Left forelimb (tissue), 1 donor: ENCODE measurements at places on chromosomes 4 and X.

- no peak for DNase-seq
Measured at GRCh38 chr4:123588631-123589241, 192.1 kb downstream of the SPRY1 start.

DNA sequence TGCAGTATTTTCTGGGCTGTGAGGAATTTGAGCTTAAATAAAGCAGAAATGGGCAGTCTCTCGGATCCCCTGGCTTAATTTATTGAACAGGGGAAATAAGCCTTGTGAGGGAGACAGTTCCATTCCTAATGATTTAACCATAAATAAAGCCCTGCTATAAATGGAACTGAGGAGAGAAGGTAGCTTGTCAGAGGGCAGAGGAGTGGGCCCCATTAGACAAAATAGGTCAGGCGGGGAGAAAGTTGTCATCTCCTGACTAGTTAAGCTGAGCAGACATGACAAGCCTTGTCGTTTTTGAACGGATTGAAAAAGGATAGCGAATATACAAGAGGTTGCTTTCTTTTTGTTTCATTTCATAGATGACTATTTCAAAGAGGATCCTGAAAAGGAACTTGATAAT lies 39.3 kb downstream of the SMPX start:
- DNase-seq: no peak

- no peak for DNase-seq
Measured at GRCh38 chrX:134431894-134432293, 28.1 kb upstream of the HPRT1 start.

GRCh38 chrX:15877380-15877779 lies 22.8 kb upstream of the AP1S2 start:
- DNase-seq: no peak

- DNase-seq: no peak
Measured at GRCh38 chrX:72240976-72241375, 2.1 kb upstream of the ERCC6L start.

- DNase-seq: no peak
Measured at GRCh38 chr4:8457646-8458252, 17.2 kb downstream of the TRMT44 start.

DNA sequence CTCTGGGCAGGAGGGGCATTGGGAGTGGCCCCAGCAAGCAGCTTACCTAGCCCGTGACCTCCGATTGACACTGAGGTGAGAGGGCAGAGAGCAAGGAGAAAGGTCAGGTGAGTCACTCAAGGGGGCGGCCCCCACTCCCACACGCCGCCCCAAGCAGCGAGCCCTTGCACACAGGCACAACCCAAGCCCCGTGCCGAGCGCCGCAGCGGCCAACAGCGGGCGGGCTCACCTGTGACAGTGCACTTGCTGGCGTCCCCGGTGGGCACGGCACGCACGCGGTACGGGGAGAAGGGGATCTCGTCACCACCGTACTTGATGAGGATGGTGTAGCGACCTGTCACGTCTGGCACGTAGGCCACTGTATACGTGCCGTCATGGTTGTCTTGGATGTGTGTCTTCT lies 17.2 kb downstream of the FLNA start:
- no peak for DNase-seq

GRCh38 chr4:2888886-2889285 lies 45.2 kb downstream of the ADD1 start:
- DNase-seq: no peak

DNA sequence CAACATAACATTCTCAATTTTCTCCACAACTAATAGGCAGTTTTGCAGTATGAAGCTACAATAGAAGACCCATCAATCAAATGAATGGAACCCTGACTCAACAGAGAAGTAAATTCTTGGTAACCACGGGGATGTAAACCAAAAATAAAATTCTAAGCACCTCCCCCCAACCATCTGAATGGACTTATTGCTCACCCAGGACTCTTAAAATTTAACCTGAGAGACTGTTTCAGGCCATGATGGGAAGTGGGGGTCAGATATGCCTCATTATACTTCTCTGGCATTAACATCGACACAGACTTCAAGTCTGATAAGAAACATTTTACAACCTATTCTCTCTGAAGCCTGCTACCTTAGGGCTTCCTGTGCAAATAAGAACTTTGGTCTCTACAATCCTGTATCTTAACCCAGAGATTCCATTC lies 620.9 kb downstream of the TLL1 start:
- no peak for DNase-seq

DNA sequence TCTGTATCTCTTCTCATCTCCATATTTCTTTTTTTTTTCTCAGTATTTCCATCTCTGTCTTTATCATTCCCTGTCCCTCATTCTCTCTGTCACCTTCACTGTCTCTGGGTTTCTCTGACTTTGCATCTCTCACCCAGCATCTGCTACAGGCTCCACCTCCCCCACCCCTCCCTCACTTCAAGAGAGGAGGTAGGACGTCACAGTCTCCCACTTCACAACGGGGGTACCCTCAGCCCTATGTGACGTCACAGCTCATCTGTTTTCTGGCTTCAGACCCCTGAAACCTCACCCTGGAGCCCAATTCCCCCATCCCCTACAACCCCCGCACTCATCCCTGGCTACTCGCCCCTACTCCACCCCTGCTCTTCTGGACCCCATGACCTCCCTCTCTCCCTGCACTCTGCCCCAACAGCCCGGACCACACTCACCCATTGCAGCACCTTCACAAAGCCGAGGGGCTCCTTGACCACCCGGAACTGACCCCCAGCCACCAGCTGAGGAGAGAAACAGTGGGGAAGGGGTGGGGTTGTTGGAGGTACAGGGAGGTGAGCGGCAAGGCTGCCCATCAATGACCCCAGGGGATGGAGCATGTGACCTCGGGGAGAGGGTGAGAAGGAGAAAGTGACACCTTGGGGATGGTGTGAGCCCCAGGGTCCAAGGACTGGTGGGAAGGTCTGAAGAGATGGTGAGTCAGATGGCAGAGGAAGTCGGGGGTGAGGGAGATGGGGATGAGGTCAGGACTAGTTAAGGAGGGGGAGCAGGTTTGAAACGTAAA lies 1.3 kb downstream of the SYP start:
- no peak for DNase-seq

GRCh38 chrX:18874560-18875255 lies 109.2 kb downstream of the PHKA2 start:
- no peak for DNase-seq

- DNase-seq: no peak
Measured at GRCh38 chr4:73743281-73743680, 2.9 kb downstream of the CXCL8 start.

DNA sequence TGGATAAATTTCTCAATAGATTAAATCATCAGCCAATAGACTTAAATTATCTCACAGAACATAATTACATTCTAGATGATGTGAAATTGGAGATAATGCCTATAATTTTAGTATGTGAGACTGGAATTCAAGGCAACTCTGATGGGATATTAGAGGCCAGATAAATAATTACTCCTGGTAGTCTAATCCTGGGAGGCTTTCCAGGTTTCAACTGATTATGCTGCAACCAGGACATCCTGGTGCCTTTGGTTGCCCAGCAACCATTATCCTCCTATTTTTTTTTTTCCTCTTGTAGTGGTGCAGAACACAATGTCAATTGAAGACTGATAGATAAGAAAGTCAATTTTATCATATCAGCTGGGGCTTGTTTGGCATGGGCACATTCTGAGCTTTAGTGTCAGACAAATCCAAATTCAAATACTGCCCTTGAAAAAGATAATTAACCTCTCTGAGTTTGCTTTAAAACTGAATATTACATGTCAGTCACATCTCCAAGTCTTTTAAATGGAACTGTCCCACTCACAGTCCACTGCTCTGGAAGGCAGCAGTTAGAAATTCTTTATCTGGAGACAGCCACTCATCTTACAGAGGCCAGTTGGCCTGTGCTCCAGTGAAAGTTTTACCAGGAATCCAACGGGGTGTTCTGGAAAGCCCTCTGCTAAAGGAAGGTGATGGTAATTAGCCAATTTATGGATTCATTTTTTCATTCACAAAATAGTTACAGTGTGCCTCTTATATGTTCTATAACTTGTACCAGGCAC lies 95.3 kb upstream of the GUCY1A1 start:
- no peak for DNase-seq

DNA sequence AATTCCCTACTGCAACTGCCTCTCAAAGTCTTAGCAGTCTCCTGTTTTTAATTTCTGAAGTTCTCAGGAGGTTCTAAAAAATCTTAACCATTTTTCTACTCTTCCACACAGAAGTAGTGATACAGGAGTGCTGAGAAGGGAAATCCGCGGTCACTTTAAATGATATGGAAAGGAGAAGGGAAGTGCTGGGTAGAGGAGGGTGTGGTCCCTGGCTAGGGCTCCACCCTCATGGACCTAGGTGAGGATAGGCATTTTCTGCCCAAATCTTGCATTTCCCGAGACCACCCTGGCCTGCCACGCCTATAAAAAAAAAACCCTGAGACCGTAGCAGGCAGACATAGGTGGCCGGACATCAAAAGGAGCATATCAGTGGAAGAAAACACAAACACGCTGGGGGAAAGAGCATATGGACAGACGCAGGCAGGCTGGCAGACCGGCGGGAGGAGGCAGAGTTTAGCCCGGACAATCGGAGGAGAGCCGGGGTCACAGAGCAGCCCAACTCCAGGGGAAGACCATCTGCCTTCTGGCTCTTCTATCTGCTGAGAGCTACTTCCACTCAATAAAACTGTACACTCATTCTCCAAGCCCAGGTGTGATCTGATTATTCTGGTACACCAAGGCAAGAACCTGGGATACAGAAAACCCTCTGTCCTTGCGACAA lies 85.7 kb downstream of the POU3F4 start:
- DNase-seq: no peak

DNA sequence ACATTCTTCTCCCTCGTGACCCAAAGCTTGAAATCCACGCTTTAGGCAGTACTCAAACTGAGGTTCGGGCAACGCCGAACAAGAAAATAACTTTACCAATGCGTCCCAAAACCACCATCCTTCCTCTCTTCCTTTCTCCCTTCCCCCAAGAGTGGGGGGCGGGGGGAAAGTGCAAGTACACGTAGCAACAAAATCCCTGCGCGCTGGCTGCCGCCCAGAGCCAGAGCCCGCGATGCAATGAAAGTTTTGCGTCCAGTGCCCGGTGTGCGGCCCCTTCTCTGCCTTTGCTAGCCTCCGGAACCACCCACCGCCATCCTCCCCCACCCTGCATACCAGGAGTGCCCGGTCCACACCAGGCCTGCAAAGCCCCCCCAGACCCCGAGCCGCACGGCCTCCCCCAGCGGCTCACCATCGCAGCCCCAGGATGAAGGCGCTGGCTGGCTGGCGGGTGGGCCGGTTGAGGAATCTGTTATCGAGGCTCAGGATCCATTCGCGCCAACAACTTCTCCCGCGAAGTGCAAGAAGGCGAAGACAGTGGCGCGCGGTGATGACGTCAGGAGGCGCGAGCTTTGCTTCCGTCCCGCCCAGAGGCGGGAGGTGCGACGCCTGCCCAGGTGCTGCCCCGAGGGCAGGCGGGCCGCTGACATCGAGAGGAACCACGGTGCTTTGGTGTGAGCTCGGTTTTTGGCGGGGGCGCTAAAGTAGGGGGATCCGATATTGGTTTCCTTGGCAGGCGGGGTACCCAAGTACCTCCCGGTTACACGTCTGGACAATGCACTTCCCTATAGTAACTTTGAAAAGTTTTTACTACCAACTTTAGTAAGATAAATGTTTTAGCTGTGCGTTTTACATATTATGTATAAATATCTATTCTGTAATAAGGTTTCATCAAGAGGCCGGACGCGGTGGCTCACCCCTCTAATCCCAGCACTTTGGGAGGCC lies at the start of gene RFC1:
RFC1 (minus strand) TSS at position 533 of the 942 bp plus-strand sequence; CDS start at position 412, 121 bp downstream.
- peak; percentile 92 for DNase-seq

DNA sequence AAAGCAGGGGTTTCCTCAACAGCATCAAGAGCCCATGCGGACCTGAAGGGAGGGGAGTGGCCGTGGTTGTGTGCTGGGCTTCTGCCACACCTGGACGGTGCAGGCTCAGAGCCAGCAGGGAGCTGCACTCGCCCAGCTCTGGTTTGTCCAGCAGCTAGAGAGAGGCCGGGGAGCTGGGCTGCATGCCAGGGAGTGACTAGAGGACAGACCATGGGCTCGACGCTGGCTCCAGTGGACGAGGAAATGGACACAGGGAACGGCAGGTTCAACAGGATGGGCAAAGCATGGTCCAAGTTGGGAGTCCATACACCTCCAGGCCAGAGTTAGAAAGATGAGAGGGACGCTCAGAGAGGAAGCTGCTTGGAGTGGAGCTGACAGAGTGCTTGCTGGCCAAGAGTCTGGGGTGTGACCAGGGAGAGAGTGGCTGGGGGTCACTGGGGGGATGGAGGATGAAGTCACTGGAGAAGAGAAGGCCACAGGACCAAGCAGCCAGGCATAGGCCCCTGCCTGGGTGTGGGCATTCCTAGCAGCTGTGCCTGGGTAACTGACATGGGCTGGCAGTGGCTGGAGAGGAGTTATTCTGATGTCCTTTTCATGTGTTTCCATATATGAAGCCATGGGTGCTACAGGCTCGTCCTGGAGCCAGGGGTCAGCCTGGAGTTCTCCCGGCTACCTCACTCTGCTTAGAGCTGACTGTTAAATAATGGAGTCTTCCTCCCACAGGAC lies 42.8 kb downstream of the HTT-AS start:
- DNase-seq: no peak

DNA sequence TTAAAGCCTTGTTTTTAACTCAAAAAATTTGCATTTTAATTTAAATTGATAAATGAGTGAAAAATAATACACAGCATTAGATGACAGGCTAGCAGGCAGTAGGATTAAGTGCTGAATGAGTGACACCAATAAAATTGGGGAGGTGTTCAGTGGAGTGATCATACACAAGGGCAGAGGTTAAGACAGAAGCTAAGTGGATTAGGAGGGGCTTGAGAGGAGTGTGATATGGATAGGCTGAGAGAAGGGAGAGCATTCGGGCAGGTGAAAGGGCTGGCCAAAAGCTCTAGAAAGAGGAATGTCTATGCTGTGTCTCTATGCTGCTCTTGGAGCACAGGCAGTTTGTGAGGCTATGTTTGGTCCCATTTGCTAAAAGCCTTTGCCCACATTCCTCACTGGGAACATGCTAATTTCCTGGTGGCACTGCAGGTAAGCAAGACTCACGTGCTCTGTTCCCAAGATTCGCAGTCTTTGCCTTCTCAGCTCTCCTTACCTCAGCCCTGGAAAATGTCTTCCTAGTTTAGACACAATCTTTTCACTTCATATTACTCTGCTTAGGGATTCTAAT lies 52.8 kb upstream of the CCSER1 start:
- DNase-seq: no peak

DNA sequence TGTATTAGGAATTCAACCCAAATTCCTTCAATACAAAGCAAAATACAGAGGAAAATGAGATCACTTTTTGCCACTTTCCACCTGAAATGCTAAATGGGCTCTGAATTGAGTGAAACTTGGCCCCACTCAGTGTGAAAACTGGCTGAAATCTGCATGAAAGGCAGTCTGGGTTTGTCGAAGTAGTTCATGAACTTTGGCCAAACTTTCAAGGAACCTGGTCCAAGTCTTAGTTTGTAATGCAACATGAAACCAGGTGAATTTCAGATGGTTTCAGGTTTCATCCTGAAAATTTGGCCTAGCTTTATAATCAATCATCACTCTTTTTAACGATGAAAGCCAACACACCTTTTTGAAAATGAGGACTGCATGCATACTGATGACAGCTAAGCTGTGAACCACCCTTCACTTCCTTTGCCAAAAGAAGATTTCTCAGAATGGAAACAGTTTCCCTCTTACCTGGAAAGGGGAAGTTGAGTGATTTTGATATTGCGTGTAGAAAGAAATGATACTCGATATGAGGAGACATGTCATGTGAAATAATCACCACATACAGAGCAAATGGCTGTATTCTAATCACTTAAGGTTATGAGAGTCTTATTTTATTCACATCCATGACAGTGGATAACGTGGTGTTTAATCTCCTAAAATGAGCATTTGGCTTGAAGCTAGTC lies 209.9 kb upstream of the ETNPPL start:
- no peak for DNase-seq
